ENCODE measurements at places on chromosomes 5 and 9. TPM values are rescaled to one million over a fixed set of nuclear protein-coding genes. Genes with fewer than 3 reads are reported as not detected.

Gene LCN1
- polyA plus RNA-seq, result not detected

Gene PRDM9
- not detected for polyA plus RNA-seq

Gene NDUFAF2
- polyA plus RNA-seq, result 47.3 TPM

Gene CYLC2
- not detected for polyA plus RNA-seq

Gene PCDHB16
- 0.09 TPM for polyA plus RNA-seq

Gene HK3
- polyA plus RNA-seq, result not detected

Gene SHLD3
- 2.1 TPM for polyA plus RNA-seq

Gene PCDHA11
- 0.28 TPM for polyA plus RNA-seq

Gene NKD2
- polyA plus RNA-seq, result not detected

DNA sequence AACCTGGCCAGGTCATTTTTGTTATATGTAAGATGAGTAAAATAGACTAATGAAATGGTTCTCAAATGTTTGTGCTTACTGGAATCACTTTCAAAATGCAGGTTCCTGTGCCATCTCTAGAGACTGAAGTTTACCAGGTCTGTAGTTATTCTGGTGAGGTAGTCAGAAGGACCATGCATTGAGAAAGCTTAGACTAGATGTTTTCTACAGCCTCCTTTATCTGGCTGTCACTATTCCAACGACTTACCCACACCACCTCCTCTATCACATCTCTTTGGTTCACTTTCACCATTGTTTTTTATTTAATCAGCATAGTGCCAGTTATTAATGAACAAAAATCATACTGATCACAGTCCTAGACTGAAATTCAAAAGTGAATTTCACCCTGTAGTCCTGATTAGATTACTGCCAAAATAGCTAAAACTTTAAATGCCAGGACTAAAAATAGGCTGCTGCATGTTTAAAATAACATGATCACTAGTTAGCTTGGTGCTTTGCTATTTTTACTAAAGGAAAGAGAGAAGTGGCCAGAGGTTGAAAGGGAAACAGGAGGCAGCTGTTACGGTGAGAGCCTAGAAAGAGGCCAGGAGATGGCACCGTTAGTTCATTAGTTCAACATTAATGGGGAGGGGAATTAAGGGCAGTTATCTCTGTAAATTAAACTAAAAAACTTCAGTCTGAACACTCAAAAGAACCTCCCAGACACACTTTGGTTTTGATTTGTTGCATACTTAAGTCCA lies 13.9 kb upstream of the FNIP1 start:
- H3K4me3 ChIP-seq, result no peak overlapping the region
- no peaks in the 10 kb centered on the region for H3K36me3 ChIP-seq
- H3K27me3 ChIP-seq, result no peaks in the 10 kb centered on the region
- H3K4me1 ChIP-seq, result peaks cover 8% of the 10 kb centered on the region
- DNase-seq, result no peak

DNA sequence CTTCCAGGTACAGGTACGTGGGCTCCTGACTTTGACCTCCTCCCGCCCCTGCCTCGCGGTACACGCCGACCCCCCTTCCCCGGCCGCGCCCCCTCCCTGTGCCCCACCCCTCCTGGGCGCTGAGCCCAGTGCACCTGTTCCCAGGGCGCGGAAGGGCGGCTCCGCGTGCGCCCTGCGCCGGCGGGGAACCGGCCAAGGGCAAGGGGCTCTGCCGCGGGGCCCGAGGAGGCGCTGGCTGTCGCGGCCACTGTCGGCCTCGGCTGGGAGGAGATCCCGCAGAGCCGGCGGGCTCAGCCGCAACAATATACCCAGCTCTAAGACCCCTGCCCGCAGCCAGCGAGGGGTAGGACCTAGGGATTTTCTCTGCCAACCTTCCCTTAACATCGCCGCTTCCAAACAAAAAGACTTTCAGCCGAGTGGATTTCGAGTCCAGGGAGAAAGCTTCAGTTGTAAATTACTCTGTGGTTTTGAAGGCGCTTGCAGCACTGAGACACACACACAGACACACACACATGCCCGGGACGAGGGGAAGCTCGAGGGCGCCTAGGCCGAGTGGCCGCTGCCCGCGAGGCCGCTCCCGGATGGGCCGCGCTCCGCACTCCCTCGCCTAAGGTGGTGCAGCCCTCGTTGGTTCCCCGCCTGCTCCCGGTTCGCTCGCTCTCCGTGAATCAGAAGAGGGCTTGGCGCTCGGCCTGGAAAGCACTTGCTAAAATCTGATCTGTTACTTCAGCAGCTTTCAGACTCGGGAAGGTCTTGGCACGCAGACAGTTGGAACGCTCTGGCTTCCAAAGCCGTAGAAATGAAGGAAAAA lies 1.2 kb downstream of the FGF18 start:
- H3K36me3 ChIP-seq, result no peaks in the 10 kb centered on the region
- DNase-seq, result no peak
- peaks cover 27% of the 10 kb centered on the region for H3K27me3 ChIP-seq
- peaks cover 6% of the 10 kb centered on the region for H3K4me1 ChIP-seq

- no peaks in the 10 kb centered on the region for H3K27me3 ChIP-seq
- H3K27ac ChIP-seq, result no peak overlapping the region
- DNase-seq, result no peak
- no peak overlapping the region for H3K4me3 ChIP-seq
- H3K4me1 ChIP-seq, result no peaks in the 10 kb centered on the region
- H3K36me3 ChIP-seq, result no peaks in the 10 kb centered on the region
Observed at GRCh38 chr5:157431544-157432200, 28.3 kb upstream of the NIPAL4 start.

- no peak overlapping the region for H3K4me3 ChIP-seq
- H3K36me3 ChIP-seq, result no peaks in the 10 kb centered on the region
- H3K27ac ChIP-seq, result no peak overlapping the region
- no peaks in the 10 kb centered on the region for H3K27me3 ChIP-seq
- peaks cover 49% of the 10 kb centered on the region for H3K4me1 ChIP-seq
Observed at GRCh38 chr9:124812441-124812876, 35.5 kb downstream of the OLFML2A start.

GRCh38 chr5:41118177-41118576 lies 47.0 kb upstream of the MROH2B start:
- H3K4me1 ChIP-seq, result no peaks in the 10 kb centered on the region
- H3K36me3 ChIP-seq, result no peaks in the 10 kb centered on the region

DNA sequence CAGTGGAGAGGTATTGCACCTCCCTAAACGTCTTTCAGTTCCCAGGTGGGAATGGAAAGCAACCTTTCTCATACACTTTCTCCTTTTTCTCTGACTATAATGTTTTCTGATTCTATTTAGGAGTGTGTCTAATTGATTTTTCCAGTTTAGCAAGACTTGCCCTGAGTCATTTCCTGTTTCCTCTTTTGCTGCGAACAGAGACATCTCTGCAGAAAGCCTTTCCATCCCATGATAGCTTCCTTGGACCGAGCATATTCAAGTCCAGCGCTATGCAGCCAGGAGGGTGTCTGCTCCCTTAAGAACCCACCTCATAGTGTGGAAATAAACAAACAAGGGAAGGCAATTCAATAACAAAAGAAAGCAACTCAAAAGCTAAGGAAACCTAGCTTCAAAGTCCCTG lies 60.0 kb upstream of the CDH6 start:
- no peak overlapping the region for H3K4me3 ChIP-seq
- H3K27me3 ChIP-seq, result no peaks in the 10 kb centered on the region
- H3K36me3 ChIP-seq, result no peaks in the 10 kb centered on the region
- peaks cover 6% of the 10 kb centered on the region for H3K4me1 ChIP-seq

DNA sequence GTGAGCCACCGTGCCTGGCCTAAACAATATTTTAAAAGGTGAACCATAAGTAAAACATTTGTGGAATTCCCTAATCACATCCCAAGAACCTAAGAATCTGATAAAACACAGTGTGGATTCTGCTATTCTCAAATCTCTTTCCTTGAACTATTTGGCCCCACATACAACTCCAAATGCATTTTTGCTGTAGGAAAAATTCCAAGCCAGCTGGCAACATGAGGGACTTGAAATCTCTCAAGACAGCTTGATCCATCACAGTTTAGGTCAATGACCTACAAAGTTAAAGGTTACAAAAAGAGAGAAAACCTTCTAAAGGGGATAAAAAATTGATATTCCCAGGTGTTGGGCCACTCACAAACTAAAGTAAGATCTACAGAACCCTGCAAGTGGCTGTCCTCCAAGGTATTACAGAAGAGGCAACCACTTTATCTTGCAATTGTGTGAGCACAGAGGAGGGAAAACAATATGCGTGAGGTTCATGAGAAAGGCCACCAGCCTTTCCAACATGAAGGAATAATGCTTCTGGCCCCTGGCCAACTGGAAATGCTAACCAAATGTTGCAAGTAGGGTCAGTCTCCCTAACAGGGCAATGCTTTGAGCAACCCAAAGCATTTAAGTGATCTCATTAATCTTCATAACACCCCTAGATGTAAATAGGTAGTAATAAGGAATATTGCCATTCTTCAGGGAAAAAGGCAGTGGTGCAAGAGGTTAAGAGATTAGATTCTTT lies 221.4 kb downstream of the SEMA5A start:
- DNase-seq, result no peak
- no peaks in the 10 kb centered on the region for H3K4me1 ChIP-seq
- H3K36me3 ChIP-seq, result no peaks in the 10 kb centered on the region
- no peak overlapping the region for H3K4me3 ChIP-seq

DNA sequence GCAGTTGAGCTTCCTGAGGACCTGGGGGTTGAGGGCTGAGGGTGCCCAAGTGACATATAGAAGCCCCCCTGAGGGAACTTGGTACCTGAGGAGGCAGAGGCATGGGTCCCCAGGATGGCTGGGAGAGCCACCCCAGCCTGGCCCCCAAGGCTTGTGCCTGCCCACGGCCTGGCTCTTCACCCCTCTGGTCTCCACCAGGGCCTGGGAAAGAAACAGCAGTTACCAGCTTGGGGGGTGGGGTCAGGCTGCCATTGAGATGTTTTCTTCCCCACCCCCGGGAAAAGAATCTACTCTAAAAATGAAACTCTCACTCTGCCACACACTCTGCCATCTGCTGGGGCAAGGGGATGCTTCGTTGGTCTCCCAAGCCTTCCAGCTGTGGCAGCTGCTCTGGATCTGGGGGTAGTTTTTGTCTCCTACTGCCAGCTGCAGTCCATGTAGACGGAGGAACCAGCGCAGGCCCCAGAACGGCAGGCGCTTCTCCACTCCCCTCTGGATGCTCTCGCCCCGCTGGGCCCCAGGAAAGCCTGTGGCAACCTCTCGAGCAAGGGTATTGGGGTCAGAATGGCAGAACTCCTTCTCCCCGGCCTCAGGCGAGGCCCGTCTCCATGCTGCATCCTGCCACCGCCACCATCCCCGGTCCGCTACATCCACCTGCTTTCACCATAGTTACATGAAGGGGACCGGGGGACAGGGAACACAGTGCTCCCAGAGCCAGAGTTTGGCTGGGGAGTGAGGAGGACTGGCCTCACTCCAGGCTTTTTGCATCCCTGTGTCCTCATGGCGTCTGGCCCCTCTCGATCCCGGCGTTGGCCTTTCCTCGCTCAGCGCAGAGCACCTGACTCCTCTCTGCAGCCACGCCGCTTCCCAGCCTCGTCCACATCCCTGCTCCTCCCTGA lies 123.5 kb downstream of the DAB2IP start:
- no peak overlapping the region for H3K4me3 ChIP-seq
- no peaks in the 10 kb centered on the region for H3K4me1 ChIP-seq
- H3K27me3 ChIP-seq, result no peaks in the 10 kb centered on the region
- no peak for DNase-seq

DNA sequence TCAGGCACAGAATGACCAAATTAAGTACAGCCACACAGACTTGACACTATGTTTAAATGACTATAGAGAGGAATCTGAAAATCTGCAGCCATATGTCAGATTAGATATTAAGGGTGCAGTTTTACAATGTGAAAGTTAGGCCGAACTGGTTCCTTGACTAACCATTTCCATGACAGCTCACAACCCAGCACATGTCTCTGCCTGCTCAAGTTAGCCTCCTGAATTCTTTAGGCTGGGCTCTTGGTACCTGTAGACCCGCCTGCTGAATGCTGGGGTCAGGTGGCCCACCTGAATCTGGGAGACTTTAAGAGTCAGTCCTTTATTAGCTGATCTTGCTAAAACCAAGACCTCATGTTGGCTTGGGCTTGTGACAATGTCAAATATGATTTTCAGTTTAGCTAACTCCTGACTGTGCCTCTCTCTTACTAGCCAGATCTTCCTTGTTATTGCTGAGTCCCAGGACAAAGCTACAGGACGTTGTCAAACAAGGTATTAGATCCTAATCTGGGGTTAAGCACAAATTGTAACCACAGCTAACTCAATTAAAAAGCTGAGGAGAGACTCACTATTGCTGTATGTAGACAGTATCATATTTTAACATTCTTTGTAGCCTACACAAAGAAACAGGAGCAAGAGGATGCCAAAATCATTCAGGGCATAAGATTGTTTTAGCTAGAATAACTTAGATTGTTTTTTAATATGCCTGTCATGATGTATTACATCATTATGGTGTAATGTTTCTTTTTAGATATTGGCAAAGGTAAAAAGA lies 490.9 kb downstream of the SEMA5A start:
- H3K4me1 ChIP-seq, result peaks cover 40% of the 10 kb centered on the region
- peak overlapping the region; percentile 58 for H3K27ac ChIP-seq
- no peak overlapping the region for H3K4me3 ChIP-seq
- no peaks in the 10 kb centered on the region for H3K36me3 ChIP-seq
- DNase-seq, result no peak

- H3K4me3 ChIP-seq, result no peak overlapping the region
- no peaks in the 10 kb centered on the region for H3K36me3 ChIP-seq
- no peak for DNase-seq
- H3K27me3 ChIP-seq, result no peaks in the 10 kb centered on the region
- H3K4me1 ChIP-seq, result peaks cover 4% of the 10 kb centered on the region
Observed at GRCh38 chr5:58136406-58136805, 323.5 kb downstream of the PLK2 start.

- H3K4me1 ChIP-seq, result peaks cover 18% of the 10 kb centered on the region
- H3K36me3 ChIP-seq, result peaks cover 1% of the 10 kb centered on the region
- peak overlapping the region; percentile 85 for H3K27ac ChIP-seq
- DNase-seq, result no peak
Observed at GRCh38 chr5:141605523-141606277, 13.1 kb downstream of the DIAPH1 start.

DNA sequence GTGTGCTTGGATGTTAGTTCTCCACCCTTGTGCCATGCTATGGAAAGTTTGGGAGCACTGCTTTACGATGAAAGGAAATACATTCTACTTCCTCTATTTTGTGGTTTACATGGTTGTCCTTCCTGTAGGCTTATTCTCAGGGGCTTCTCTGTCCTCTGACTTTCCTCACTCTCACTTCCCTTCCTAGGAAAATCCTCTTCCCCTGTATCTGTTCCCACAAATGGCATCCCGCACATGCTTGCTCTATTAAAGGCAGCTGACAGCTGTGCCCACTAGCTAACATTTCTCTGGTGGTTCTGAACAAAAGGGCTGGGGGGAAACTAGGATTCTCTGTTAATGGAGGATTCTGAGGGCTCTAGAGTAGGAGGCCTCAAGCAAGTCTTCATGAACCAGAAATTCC lies 52.4 kb downstream of the FAM170A start:
- H3K36me3 ChIP-seq, result no peaks in the 10 kb centered on the region
- no peak overlapping the region for H3K4me3 ChIP-seq
- H3K27me3 ChIP-seq, result no peaks in the 10 kb centered on the region
- no peak for DNase-seq
- no peaks in the 10 kb centered on the region for H3K4me1 ChIP-seq
- no peak overlapping the region for H3K27ac ChIP-seq

DNA sequence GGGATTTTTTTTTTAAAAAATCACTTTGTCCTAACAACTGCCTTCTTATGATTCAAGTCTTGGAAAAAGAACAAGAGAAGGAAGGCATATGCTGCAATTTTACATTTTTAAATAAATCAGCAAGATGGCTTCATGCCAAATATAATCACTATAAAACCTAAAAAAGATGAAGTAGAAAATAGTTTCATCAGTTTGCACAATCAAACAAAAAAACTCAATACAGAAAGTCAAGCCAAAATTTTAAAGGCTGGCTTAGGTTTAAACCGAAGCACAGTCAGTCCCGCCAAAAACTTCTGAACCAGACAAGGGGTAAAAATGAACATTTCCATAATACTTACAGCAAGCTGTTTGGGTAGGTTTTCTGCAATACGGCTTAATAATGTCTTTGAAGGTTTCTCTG lies 57.3 kb downstream of the ZFR start:
- H3K27ac ChIP-seq, result no peak overlapping the region
- no peaks in the 10 kb centered on the region for H3K4me1 ChIP-seq
- DNase-seq, result no peak
- H3K4me3 ChIP-seq, result no peak overlapping the region

All from keratinocyte (primary cell).